ENCODE measurements at places on chromosomes 5 and 9.
A peak's percentile ranks its signal among the peaks of the same experiment; 100 is the strongest.

- no peak for DNase-seq
These were observed 3.8 kb downstream of the DMRT2 start for GRCh38 chr9:1053986-1054425.

DNA sequence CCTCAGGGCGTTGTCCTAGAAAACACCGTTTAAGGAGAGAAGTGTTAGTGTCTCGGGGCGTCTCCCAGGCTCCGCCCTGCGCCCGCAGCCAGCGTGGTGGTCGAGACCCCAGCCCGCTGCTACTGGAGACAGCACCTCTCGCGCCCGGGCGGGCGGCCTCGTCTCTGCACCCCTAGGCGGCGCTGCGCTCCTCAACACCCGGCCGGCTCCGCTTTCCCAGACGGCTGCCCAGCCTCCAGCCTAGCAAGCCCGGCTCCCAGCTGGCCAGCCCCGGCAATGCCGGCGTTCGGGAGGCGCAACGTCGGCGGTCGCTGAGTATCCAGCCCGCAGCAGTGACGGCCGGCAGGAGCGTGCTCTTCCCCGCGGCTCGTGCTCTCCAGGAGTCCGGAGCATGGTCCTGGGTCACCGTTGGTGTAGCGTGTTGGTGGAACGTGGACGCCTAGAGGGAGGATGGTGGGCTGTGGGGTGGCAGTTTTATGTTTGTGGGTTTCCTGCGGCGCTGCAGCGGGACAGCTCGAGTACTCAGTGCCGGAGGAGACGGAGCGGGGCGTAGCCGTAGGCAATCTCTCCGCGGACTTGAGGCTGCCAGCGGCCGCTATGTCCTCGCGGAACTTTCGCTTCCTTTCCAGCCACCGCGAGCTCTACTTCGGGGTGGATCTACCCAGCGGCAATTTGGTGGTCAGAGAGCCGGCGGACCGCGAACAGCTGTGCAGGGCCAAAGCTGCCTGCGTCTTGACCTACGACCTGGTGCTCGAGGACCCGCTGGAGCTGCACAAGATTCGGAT is 536 bp downstream of the PCDHAC1 start:
- peak; percentile 44 for DNase-seq

- DNase-seq = peak; percentile 93
These were observed 46.3 kb downstream of the PTCD2 start for GRCh38 chr5:72366324-72366976.

DNA sequence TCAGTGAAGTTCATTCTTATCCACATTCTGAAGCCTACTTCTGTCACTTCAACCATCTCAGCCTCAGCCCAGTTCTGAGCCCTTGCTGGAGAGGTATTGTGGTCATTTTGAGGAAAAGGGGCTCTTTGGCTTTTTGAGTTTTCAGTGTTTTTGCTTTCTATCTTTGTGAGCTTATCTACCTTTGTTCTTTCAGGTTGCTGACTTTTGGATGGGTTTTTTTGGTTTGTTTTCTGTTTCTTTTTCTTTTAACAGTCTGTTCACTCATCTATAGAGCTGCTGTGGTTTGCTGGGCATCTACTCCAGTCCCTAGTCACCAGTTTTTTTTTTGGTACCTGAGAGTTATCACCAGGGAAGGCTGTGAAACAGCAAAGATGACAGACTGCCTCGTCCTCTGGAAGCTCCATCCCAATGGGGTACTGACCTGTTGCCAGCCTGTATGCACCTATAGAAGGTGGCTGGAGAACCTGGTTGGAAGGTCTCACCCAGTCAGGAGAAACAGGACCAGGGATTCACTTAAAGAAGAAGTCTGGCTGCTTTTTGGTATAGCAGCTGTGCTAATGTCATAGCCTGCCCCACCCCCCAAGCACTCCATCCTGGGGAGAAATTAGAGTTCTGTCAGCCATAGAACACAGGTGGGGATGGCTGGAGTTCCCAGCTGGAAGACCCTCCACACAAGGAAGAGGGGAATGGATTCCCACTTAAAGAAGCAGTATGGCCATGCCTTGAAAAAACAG is 138.6 kb upstream of the TSLP start:
- no peak for DNase-seq

- peak; percentile 87 for DNase-seq
These were observed 38.2 kb downstream of the CLINT1 start for GRCh38 chr5:157820593-157821252.

DNA sequence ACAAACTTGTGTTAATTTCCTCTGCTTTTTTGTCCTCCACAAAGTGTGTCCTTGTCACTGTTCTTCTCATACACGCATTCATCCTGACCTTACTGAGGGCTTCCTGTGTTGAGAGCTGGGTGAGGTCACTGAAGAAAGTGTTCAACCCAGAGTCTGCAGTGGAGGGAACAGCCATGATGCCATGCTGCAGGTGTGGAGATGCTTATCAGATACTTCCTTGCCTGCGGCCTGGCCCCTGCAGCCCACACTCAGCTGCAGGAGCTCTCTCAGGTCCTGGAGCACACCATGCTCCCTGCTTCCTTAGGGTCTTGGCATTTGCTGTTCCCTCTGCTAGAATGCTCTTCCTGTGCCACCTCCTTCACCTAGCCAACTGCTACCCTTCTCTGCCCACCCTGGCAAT is 108.1 kb upstream of the SPRY4 start:
- peak; percentile 22 for DNase-seq

GRCh38 chr9:5764130-5764868 is 68.6 kb downstream of the ERMP1 start:
- no peak for DNase-seq

- no peak for DNase-seq
These were observed 130.2 kb upstream of the SPEF2 start for GRCh38 chr5:35487233-35488025.

- DNase-seq = no peak
These were observed 286.5 kb downstream of the MAST4 start for GRCh38 chr5:66882606-66883227.

GRCh38 chr9:33446240-33446945 is 1.0 kb downstream of the AQP3 start:
- peak; percentile 42 for DNase-seq

GRCh38 chr5:8184455-8185063 is 315.6 kb downstream of the MTRR start:
- peak; percentile 60 for DNase-seq
